Activated CD8-positive, alpha-beta T cell treated with anti-CD3 and anti-CD28 coated beads, Interleukin-2, amount 10 ng/mL, durations not matched to agents 7 days and 5 days (primary cell): ENCODE measurements at places on chromosomes 3 and 15. TPM values are rescaled to one million over a fixed set of nuclear protein-coding genes. Genes with fewer than 3 reads are reported as not detected.

DNA sequence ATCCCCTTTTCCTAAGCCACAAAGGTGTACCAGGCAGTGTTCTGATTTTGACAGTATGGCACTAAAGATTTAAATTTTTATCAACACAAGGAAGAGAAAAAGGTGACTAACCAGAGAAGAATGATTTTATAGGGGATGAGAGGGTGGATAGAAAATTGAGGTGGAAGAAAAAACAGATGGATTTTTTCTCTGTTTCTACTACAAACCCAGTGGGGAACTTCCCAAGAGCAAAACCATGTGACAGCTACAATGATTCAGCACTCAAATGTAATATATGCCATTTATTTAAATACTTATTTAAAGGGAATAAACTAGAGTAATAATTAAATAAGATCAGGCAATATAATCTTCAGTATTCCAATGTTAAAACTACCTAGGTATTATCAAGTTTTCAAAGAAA lies 11.1 kb downstream of the DCUN1D1 start:
- no peaks in the 10 kb centered on the region for H3K27me3 ChIP-seq
- peaks cover 58% of the 10 kb centered on the region for H3K4me1 ChIP-seq
- no peak for DNase-seq

GOLGA6B gene
- not detected for total RNA-seq

DNA sequence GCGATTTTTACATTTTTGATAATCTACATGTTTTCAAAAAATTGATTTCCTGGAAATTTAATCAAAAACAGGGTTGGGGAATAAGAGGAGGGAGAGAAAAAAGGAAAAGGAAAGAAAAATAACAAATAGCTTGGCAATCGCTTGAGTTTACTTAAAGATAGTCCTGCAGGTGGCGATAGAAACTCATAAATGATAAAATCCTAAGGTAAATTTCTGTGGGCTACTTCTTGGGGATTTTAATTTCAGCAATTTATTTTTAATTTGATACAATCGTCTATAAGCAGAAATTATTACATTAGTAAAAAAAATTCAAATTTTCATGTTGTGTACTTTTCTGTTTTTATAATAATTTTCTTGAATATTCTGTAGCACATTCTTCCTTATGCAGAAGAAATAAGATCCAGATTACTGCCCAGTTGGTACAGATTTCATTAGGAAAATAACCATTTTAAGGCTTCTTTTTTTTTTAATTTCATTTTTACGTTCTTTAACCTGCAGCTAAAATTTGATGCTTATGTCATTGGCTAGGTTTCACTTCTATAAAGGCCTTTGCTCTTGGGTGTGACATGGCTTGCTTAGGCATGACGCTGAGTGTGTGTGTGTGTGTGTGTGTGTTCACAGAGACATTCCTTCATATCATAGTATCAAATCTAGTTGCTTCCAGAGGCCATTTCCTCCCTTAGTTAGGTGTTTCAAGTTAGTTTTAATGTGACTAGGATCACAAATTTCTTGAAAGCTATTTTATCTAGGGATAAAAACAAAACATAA lies 181.8 kb downstream of the MCTP2 start:
- no peaks in the 10 kb centered on the region for H3K27me3 ChIP-seq
- no peaks in the 10 kb centered on the region for H3K36me3 ChIP-seq
- no peaks in the 10 kb centered on the region for H3K4me1 ChIP-seq
- no peak overlapping the region for H3K4me3 ChIP-seq

DNA sequence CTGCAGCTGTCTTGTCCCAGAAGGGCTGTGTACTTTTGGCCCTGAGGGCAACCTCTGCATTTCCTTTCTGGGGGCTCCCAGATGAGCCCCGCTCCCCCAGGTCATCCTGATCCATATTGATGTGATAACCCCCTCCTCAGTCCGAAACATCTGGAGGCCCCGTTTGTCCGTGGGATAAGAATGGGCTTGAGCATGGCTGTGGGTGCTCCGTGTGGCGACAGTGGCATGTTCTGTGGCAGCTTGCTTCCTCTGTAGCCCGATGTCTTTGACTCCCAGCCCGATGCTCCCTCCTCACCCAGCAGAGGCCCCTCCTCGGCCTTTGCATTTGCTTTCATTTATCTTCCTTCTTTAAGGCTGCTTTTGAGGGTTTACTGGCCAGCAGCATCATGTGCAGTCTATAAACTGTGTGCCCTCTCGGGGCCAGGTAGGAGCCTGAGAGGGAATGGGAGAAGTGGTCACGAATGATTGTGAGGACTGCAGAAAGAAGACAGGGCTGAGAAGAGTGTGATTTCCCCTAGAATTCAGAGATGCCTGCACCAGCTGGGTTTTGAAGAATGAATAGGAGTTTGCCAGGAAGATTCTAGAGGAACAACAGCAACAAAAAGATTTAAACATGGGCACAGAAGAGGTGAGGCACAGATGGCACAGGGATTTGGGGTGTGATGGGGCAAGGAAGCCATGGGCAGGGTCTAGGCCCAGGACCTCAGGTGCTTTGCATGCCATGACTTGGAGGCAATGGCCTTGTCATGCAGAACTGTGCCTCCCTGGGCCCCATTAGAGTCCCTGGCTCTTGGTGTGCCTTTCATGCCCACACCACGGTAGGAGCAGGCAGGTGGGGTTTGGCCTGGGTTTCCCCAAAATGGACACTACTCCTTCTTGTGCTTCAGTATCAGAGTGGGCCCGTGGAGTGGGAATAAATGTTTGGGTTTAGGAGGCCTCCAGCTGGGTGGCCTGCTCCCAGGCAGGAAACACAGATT lies 34.2 kb downstream of the APBA2 start:
- peak overlapping the region; percentile 71 for H3K4me3 ChIP-seq
- H3K27ac ChIP-seq = peak overlapping the region; percentile 75
- H3K27me3 ChIP-seq = no peaks in the 10 kb centered on the region
- peaks cover 29% of the 10 kb centered on the region for H3K36me3 ChIP-seq

DNA sequence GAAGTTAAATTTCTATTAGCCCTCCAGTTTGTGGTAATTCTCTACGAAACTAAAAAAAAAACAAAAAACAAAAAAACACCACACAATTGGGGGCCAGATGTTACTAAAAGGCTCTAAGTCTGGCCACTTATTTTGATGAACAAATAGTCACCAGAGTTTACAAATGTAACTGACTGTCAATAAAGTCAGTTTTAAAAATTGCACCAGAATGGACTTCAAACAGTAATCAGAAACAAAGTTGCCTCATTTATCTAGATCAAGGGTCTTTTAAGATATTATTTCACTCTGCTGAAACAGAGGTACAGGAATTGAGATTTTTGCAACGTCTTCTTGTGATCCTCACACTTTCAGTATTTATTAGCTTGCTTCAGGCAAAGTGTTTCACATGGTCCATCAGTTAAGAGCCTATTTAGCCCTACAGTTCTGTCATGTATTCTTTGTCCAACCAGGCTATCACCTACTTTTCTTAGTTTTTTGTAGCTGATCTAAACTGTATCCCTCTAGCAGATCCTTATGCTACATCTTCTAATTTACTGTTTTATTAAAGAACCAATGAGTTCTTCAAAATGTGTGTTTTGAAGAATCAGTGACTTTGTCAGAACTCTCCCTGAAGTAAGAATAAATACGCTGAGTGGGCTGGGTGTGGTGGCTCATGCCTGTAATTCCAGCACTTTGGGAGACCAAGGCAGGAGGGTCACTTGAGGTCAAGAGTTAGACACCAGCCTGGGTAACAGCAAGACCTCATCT lies 74.7 kb downstream of the ANKRD28 start:
- peaks cover 42% of the 10 kb centered on the region for H3K36me3 ChIP-seq
- no peak for DNase-seq
- H3K27me3 ChIP-seq = no peaks in the 10 kb centered on the region
- H3K27ac ChIP-seq = no peak overlapping the region

TRPM1 gene
- not detected for total RNA-seq

POC1A gene
- 31.7 TPM for total RNA-seq

ZPLD1 gene
- total RNA-seq = not detected

- no peak overlapping the region for H3K4me3 ChIP-seq
- H3K4me1 ChIP-seq = no peaks in the 10 kb centered on the region
- H3K27me3 ChIP-seq = no peaks in the 10 kb centered on the region
- H3K36me3 ChIP-seq = peaks cover 37% of the 10 kb centered on the region
These were observed 31.0 kb downstream of the NEK4 start for GRCh38 chr3:52739730-52740129.

GRCh38 chr15:41350057-41350717 lies 17.5 kb downstream of the NUSAP1 start:
- H3K27ac ChIP-seq = no peak overlapping the region
- H3K27me3 ChIP-seq = no peaks in the 10 kb centered on the region
- H3K4me3 ChIP-seq = no peak overlapping the region

GRCh38 chr3:50487181-50487580 lies 16.3 kb downstream of the CACNA2D2 start:
- DNase-seq = no peak
- H3K4me3 ChIP-seq = no peak overlapping the region
- H3K27me3 ChIP-seq = no peaks in the 10 kb centered on the region
- no peaks in the 10 kb centered on the region for H3K36me3 ChIP-seq
- peaks cover 20% of the 10 kb centered on the region for H3K4me1 ChIP-seq

LRRN1 gene
- 1.4 TPM for total RNA-seq

GRCh38 chr15:100704281-100705055 lies 102.1 kb downstream of the ASB7 start:
- H3K27ac ChIP-seq = no peak overlapping the region
- H3K36me3 ChIP-seq = no peaks in the 10 kb centered on the region

CERS3 gene
- not detected for total RNA-seq

GRCh38 chr15:41979493-41980266 lies 7.3 kb upstream of the EHD4 start:
- no peak overlapping the region for H3K4me3 ChIP-seq
- no peaks in the 10 kb centered on the region for H3K36me3 ChIP-seq
- peaks cover 29% of the 10 kb centered on the region for H3K4me1 ChIP-seq
- no peak for DNase-seq
- H3K27me3 ChIP-seq = peaks cover 27% of the 10 kb centered on the region

DNA sequence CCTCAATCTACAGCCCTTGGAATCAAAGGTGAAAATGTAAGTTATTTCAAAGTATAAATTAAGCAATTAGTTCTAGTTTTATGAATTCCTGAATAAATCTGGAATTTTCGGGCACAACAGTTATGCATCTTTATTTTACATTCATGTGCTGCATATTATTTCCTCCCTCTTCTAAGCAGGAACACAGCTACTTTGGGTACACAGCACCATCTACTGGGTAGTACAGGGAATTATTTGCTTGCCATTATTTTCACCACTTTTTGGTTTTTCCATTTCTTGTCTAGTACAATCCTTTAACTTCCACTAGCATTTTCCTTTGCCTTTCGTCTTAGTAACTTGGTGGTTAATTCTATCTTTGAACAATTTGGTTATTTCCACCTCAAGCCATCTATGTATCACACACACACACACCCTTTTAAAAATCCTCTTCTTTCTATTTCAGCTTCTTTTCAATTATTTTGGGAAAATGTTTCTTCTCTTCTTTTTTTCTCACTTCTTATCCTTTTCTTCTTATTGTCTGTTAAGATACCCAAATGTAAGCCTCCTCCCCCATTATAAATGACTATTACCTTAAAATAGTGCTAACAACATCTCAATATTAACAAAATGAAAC lies 451.0 kb downstream of the MFSD1 start:
- H3K27me3 ChIP-seq = peaks cover 4% of the 10 kb centered on the region
- peak; percentile 22 for DNase-seq
- no peaks in the 10 kb centered on the region for H3K36me3 ChIP-seq
- H3K4me3 ChIP-seq = no peak overlapping the region
- no peak overlapping the region for H3K27ac ChIP-seq
- no peaks in the 10 kb centered on the region for H3K4me1 ChIP-seq

GRCh38 chr3:142613491-142613890 lies 17.3 kb downstream of the PLS1 start:
- H3K27ac ChIP-seq = no peak overlapping the region
- no peak for DNase-seq
- H3K4me3 ChIP-seq = no peak overlapping the region
- no peaks in the 10 kb centered on the region for H3K36me3 ChIP-seq

GRCh38 chr3:143895805-143896204 lies 47.5 kb upstream of the SLC9A9 start:
- DNase-seq = no peak
- no peaks in the 10 kb centered on the region for H3K36me3 ChIP-seq
- H3K4me3 ChIP-seq = no peak overlapping the region
- H3K27me3 ChIP-seq = peaks cover 9% of the 10 kb centered on the region
- H3K4me1 ChIP-seq = no peaks in the 10 kb centered on the region

DNA sequence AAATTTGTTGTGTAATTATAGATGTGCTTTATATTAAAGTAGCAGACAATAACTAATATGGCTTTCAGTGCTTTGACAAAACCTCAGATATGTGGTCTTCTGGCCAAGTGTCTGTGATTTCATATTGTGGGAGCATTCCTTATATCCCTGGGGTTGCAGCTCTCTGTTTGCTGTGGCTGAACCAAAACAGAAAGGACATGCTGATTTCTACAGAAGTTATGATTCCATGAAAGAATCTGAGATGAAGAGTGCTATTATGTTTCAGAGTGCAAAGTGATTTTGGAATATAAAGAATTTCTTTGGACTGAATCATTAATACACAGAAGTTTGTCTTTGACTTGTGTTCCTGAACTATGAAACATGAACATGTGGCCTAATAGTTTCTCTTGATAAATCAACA lies 36.5 kb downstream of the CDV3 start:
- peaks cover 67% of the 10 kb centered on the region for H3K36me3 ChIP-seq
- no peak for DNase-seq
- H3K4me1 ChIP-seq = peaks cover 2% of the 10 kb centered on the region
- H3K4me3 ChIP-seq = no peak overlapping the region
- no peaks in the 10 kb centered on the region for H3K27me3 ChIP-seq

- no peak overlapping the region for H3K4me3 ChIP-seq
- no peak for DNase-seq
- H3K27ac ChIP-seq = no peak overlapping the region
- no peaks in the 10 kb centered on the region for H3K36me3 ChIP-seq
- H3K27me3 ChIP-seq = peaks cover 3% of the 10 kb centered on the region
These were observed 28.9 kb upstream of the SLC35G2 start for GRCh38 chr3:136789976-136790375.

PLOD2 gene
- 0.40 TPM for total RNA-seq

DNA sequence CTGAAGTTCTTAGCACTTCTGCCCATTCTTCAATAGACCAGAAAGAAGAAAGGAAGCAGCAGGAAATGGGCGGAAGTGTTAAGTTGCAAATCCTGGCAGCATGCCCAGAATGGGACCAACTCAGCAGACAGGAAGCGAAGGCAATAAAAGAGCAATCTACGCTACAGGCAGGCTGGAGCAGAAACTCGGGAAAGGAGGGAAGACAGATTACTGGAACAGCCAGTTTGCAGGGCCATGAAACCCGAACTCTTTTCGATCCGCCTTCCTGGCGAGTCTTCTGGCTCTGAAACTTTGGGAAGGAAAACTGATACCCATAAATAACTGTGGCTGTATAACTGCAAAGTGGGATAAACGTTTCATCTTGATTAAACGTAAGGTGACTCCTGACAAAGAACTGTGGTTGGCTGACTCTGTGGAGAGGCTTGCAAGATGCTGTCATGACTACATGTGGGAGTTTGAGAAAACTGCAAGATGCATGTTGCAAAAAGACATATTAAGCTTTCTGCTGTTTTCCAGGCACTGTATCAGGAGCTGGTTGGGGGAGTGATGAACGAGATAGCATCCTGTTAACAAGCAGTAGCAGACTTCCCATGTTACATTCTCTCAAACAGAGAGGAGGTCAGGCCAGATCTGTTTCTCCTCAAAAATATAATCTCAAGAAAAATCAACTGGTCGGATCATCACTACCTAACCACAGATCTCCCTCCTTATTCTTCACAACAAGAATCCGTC lies 67.8 kb downstream of the FMN1 start:
- DNase-seq = peak; percentile 43
- no peak overlapping the region for H3K27ac ChIP-seq
- H3K27me3 ChIP-seq = peaks cover 2% of the 10 kb centered on the region
- H3K4me1 ChIP-seq = peaks cover 16% of the 10 kb centered on the region
- H3K36me3 ChIP-seq = no peaks in the 10 kb centered on the region

CD200R1L gene
- not detected for total RNA-seq

TMPRSS7 gene
- total RNA-seq = not detected
